Lung (tissue), 17 donors: ENCODE measurements at places on chromosomes 3 and 15.

GRCh38 chr3:192246847-192247559, 480.3 kb downstream of the FGF12 start:
- no peak overlapping the region for H3K4me3 ChIP-seq
- no peaks in the 10 kb centered on the region for H3K4me1 ChIP-seq
- DNase-seq, result no peak

DNA sequence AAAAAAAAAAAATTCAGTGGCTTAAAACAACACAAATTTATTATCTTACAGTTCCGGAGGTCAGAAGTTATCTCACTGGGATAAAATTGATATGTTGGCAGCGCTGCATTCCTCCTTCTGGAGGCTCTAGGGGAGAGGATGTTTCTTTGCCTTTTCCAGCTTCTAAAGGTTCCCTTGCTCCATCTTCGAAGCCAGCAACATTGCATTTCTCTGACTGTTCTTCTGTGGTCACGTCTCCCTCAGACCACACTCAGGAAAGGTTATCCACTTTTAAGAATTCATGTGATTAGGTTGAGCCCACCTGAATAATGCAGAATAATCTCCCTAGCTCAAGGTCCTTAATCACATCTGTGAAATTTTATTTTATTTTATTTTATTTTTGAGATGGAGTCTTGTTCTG, 23.4 kb upstream of the ACAP2 start:
- no peaks in the 10 kb centered on the region for H3K27me3 ChIP-seq
- no peak overlapping the region for H3K4me3 ChIP-seq
- no peaks in the 10 kb centered on the region for H3K4me1 ChIP-seq
- H3K36me3 ChIP-seq, result no peaks in the 10 kb centered on the region
- no peak for DNase-seq

GRCh38 chr3:159928071-159928491, 60.6 kb upstream of the IL12A start:
- H3K4me3 ChIP-seq, result no peak overlapping the region
- no peak for DNase-seq
- H3K27ac ChIP-seq, result no peak overlapping the region
- no peaks in the 10 kb centered on the region for H3K36me3 ChIP-seq

DNA sequence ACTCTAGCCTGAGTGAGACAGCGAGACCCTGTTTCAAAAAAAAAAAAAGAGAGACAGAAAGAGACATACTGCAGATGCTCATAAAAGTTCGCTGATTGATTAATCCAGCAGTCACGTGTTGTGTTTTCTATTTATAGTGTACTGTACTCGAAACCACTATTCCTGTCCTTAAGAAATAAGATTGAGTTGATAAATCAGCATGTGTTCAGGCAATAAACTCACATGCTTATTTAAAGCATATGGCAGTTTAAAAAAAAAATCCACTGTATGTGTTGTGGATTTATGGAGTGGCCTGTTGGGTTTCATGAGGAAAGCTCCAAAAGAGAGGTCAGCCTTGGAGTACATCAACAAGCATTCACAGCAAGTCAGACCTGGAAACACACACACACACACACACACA, 17.7 kb downstream of the RPL22L1 start:
- H3K27ac ChIP-seq, result no peak overlapping the region
- H3K4me3 ChIP-seq, result no peak overlapping the region

- peaks cover 11% of the 10 kb centered on the region for H3K36me3 ChIP-seq
- no peaks in the 10 kb centered on the region for H3K27me3 ChIP-seq
- no peak overlapping the region for H3K4me3 ChIP-seq
- DNase-seq, result no peak
- no peak overlapping the region for H3K27ac ChIP-seq
Observed at GRCh38 chr3:29493109-29493508, 212.2 kb downstream of the RBMS3 start.

- no peaks in the 10 kb centered on the region for H3K27me3 ChIP-seq
- peak; percentile 85 for DNase-seq
- H3K4me3 ChIP-seq, result peak within 1 kb of the TSS; percentile 88
- no peaks in the 10 kb centered on the region for H3K4me1 ChIP-seq
Observed at GRCh38 chr15:83207660-83208366, at the start of gene HDGFL3. Gene HDGFL3 (minus strand): TSS chr15:83207823. CDS start chr15:83207414, 409 bp downstream.

DNA sequence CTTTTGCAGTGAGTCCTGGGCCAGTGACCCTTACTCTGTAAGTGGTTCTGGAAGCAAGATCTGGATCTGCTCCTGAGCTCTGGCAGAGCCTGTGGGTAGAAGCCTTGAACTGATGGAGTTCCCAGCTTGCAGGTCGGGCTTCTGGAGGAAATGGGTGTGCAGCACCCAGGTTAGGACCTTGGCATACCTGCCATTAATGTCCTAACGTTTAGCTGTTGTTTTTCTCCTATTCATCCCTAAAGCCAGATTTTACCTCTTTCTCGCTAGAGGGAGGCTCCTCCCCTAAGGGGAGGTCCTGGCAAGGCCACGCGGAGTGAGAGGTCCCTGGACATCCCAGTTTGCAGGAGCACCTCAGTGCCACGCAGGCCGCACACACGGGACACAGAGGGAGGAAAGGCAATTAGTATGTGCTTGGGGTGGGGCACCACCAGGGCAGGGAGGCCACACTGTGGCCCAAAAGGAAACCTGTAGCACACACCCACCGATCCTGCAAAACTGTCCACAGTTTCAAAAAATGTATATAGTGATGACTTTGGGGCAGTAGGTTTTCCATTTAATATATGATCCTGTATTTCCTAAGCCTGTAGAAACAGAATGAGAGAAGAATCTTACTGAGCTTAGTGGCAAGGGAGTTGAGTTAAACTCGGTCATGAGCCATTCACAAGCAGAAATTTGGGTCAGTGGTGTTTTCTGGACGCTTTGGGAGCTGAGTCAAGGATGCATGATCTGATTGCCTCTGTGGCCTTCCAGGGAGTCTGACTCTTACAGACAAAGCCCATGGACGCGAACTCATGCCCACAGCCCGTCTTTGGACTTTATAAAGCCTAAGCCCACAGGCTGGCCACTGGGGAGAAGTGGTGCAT, 148.7 kb downstream of the LRRK1 start:
- no peak for DNase-seq
- H3K4me3 ChIP-seq, result no peak overlapping the region
- no peak overlapping the region for H3K27ac ChIP-seq
